ENCODE measurements at places on chromosomes 4 and X.
A peak's percentile ranks its signal among the peaks of the same experiment; 100 is the strongest.

DNA sequence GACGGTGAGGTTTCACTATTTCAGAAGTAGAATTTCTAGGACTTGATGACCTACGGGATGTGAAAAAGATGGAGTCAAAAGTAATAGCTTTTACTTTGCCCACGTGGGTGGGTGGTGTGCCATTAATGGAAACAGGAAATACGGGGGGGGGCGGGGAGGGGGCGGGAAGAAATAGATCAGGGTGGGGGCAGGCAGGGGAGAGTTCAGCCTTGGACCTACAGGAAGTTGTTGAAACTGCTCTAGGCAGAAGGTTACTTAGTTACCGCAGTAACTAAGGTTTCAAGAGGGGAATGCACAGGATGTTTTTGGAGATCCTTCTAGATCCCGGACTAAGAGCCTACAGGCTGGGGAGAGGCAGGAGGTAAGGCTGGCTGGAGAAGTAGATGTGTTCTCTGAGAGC is 3.6 kb upstream of the FHL1 start:
- DNase-seq = no peak

DNA sequence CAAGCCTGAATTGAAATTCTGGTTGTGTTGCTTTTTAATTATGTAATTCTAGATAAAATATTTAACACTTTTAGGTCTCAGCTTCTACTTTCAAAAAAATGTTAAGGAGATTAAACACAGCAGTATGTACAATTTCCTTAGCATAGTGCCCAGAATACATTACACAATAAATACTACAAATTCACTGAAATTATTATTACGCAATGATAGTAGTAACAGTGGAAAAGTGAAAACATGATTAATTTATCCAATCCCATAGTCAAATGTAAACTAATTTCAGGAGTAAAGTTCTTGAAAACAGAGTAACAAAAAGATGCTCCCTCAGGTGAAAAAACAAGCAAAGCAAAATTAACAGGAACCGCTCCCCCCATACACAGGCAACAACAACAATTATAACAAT is 1915.4 kb downstream of the STIM2 start:
- no peak for DNase-seq

GRCh38 chr4:122784261-122784660 is 42.4 kb upstream of the FGF2 start:
- DNase-seq = no peak

GRCh38 chr4:95108883-95109421 is 351.2 kb downstream of the BMPR1B start:
- no peak for DNase-seq

DNA sequence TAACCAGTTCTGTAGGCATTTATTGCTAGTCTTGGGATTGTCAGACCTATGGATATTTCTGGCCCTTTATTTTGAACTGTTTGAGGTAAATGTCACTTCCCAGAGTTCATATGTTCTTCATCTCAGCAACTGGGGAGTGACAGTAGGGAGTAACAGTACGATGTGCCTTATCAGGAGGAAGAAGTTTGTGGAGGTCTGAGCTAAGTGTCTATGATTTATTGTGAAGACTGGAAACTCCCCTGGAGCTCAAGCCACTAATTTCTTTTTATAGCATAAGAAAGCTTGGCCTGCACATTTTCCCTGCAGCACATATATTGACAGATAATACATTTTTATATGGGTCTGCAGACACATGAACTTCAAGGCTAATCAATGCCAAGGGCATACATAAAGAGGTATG is 383.8 kb downstream of the GRXCR1 start:
- no peak for DNase-seq

DNA sequence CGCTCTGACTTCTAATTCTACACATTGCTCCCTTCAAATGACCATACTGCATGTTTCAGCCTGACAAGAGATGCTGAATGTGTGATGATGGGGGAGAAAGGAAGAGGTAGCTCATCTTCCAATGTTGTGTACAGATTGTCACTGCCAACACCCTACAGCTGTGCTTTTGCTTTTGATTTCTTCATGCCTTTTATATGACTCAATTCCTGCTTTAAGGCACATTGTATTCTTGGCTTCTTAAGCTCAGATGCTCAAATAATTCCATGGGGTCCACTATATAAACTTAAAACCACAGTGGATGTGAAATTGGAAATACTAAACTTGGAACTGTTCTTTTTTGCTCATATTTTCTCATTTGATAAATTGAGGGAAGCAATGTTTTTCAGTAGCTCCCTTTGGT is 183.2 kb upstream of the WDFY3 start:
- DNase-seq = no peak

- peak; percentile 22 for DNase-seq
These were observed 135.9 kb downstream of the PRKX start for GRCh38 chrX:3577551-3577950.

GRCh38 chr4:114161809-114162208 is 182.4 kb upstream of the ARSJ start:
- DNase-seq = no peak

GRCh38 chrX:43656005-43656494 is at the start of gene MAOA:
Gene MAOA (plus strand): TSS chrX:43656299. CDS start chrX:43656342, 43 bp downstream.
- no peak for DNase-seq

DNA sequence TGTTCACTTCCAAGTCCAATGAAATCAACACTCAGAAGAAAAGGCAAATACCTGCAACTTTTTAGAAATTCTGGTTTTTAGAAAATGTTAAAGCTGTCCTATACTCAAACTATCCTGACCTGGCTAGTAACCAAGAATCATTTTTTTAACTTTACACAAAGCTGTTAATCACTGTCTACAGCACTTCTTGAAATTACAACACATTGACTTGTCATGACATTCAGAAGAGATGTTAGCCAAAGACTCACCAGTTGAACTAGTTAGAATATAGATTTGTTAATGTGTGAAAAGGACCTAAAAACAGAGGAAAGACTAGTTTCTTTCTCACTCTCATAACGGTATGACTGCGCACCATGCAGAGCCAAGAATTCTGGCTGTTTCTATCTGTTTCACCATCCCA is 98.8 kb downstream of the COX18 start:
- no peak for DNase-seq

DNA sequence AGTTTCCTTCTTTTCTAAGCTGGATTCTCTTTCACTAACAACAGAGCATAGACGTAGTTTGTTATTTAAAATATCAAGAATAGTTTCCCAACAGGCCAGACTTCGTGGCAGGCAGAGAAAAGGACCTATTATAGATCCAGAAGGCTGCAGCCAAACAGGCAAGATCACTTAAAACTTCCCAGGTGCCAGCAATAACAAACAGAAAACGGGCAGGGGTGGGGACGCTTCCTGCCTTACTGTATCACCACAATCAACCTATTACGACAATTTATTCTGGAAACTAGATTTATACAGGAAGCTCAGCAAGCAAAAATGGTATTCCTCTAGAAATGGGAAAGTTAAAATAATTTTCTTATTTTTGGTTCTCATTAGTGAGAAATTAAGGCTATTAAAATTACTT is 22.1 kb downstream of the RWDD4 start:
- no peak for DNase-seq

DNA sequence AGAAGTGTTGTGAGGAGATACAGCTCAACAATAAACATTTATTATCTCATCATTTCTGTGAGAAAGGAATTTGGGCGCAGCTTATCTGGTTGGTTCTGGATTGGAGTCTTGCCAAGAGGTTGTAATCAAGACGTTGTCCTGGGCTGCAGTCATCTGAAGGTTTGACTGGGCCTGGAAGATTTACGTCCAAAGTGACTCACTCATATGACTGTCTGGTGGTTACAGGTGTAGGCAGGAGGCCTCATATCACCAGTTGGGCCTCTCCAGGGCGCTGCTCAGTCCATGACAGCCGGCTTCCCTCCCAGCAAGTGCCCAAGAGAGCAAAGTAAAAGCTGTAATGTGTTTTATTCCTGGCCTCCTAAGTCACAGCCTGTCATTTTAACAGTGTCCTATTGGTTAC is 106.3 kb downstream of the USP46 start:
- DNase-seq = no peak

DNA sequence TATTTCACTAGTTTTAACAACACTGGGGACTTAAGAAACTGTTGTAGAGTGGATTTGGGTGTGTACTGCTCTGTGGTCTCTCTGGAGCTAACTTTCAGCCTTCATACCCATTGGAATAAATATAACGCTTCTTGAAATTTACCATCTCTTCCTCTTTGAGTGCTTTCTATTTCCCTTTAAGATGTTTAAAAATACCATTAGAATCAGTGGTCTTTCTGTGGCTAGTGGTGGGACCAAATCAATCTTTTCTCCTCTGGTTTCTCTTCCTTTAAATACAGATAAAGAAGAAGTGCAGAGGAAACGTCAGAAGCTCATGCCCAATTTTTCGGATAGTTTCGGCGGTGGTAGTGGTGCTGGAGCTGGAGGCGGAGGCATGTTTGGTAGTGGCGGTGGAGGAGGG is 92.0 kb downstream of the NFKB1 start:
- no peak for DNase-seq

- DNase-seq = no peak
These were observed 566 bp upstream of the LIMCH1 start for GRCh38 chr4:41537292-41537890.

GRCh38 chr4:25015012-25015411 is 15.7 kb downstream of the LGI2 start:
- no peak for DNase-seq

GRCh38 chr4:78439328-78439727 is 112.2 kb upstream of the ANXA3 start:
- no peak for DNase-seq

DNA sequence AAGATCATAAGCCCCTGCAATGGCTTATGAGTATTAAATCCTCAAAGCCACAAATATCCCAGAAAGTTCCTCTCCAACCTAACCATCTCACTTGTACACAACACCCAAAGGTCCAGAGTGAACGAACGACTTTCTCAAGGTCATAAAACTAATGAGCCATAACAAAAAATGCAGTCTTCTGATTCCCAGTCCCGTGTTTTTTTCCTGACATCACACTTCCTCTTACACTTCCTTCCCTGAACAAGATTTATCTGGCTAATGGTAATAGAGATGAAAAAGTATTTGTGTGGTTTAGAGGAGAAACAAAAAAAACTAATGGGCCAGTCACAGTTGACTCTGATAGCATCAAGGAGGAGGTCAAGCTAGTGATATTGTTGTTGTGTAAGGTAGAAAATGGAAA is 99.5 kb upstream of the KLHL13 start:
- DNase-seq = no peak

DNA sequence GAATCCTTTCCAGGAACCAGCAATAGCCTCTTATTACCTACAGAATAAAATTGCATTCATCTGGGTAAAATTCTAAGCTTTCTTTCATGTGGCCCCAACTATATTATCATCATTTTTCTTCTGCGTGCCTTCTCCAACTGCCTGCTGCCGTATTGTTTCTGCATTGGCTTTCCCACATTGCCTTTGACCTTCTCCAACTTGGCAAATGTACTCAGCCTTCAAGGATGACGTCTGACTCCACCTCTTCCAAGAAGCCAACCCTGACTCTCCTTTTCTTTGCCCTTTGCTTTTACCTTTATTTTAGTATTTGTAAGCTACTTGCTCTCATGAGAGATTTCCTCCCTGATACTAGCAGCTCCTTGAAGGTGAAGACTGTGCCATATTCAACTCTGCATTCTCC is 200.4 kb upstream of the FAM9B start:
- DNase-seq = no peak

DNA sequence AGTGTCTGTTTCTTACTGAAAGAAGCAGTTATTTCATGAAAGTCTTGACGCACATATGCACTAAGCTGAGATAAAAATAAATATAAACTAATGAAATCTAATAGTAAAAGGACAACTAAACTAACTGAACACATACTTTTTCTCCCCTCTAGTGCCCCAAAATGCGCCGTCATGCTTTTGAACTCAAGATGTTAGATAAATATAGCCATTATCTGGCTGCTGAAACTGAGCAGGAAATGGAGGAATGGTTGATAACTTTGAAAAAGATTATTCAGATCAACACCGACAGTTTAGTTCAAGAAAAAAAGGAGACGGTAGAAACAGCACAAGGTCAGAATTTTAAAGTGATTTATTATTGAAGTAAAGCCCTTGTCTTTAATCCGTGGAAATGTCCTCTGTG is 70.2 kb downstream of the DOCK11 start:
- DNase-seq = no peak

- DNase-seq = no peak
These were observed 19.7 kb downstream of the FNIP2 start for GRCh38 chr4:158788516-158788915.

DNA sequence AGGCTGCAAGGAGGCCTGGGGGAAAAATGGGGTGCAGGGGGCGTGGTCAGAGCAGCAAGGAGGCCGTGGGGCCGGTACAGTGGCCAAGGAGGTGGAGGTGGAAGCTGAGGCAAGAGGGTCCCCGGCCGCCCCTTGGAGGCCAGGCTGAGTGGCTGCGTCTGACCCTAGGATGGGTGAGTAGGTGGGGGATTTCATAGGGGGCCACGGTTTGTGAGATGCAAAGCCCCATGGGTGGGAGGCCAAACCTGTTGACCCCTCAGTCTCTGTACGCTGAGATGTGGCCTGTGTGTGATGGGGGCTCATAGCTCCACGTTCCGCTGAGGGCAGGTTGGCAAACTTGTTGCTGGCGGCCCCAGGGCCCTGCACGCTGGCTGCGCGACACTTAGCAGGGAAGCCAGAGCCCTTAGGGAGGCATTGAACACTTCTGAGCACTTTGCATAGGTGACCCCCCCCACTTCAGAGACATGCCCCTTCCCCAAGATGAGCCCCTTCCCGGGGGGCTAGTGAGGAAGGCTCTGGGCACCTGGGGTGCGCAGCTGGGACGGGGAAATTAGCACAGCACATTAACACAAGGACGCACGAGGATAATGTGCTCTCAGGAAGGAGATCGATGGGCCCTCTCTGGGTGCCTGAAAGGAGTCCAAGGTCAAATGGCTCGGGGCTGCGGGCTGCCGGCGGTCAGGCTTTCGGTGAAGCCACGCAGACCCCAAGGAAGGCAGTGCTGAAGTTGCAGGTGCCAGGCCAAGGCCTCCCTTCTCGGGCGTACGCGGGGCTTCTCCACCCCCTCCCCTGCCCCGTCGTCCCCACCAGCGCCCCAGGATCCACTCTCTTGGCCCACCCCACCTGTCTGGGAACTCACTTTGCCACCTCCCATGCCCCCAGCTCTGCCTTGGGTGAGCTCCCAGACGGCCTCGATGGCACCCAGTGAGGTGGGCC is 107.4 kb downstream of the HMX1 start:
- DNase-seq = no peak

GRCh38 chrX:34915463-34916225 is 27.0 kb upstream of the FAM47B start:
- DNase-seq = peak; percentile 36

DNA sequence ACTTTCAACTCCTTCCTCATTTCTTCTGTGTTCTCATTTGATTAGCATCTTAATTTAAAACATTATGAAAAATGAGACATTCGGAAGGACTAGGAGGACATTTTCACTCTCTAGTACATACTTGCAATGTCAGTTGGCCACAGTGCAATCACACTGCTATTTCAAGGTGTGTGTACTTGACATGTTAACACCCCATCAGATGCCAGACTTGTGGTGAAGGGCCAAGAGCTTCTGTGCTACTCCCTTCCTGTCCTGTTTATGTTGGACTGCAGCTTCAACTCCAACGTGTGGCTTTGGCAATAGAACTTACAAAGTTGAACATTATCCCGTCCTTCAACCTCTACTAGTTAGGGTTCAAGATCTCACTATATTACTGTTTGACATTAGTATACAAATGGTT is 221.0 kb downstream of the PALLD start:
- no peak for DNase-seq
